ENCODE measurements at places on chromosomes 2 and 18. TPM values are rescaled to one million over a fixed set of nuclear protein-coding genes. Genes with fewer than 3 reads are reported as not detected.

DNA sequence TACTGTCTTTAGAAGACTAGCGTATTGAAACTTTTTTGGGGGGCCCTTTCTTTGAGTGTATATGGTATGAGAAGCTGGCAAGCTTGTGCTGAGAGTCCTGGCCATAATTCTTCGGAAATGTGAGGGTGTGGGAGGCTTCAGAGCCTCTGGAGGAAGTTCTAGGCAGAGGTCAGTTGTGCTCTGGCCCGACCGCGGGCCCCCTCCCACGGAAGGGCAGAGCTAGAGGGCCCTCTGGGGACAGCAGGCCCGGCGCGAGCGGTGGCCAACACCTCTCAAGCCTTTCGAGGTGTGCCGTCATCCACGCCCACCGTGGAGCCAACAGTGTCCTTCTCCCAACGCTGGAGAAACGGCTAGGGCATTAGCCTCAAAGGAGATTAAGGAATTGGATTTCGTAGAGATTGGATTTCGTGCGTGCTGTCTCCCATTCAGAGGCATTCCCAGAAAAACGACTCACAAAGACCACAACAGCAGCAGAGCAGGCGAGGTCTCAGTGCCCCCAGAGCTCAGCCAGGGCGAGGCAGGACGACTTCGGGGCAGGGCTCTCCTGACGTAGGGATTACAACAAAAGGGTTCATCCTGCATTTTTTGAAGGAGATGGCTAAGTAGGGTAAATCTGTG is 2.2 kb upstream of the MTCL1 start:
- no peaks in the 10 kb centered on the region for H3K36me3 ChIP-seq
- H3K4me1 ChIP-seq = peaks cover 21% of the 10 kb centered on the region
- DNase-seq = no peak

GRCh38 chr2:19868224-19868623 is 33.6 kb downstream of the TTC32 start:
- no peaks in the 10 kb centered on the region for H3K36me3 ChIP-seq
- no peak overlapping the region for H3K4me3 ChIP-seq
- no peak overlapping the region for H3K27ac ChIP-seq
- DNase-seq = no peak
- no peaks in the 10 kb centered on the region for H3K27me3 ChIP-seq
- H3K4me1 ChIP-seq = no peaks in the 10 kb centered on the region

GRCh38 chr2:32632089-32632488 is 4.2 kb downstream of the TTC27 start:
- peaks cover 13% of the 10 kb centered on the region for H3K4me1 ChIP-seq
- H3K36me3 ChIP-seq = peaks cover 7% of the 10 kb centered on the region
- H3K27me3 ChIP-seq = no peaks in the 10 kb centered on the region
- 0 out of 2 replicates have a peak overlapping the region, but pooled peaks have one; percentile 7 for H3K27ac ChIP-seq
- H3K4me3 ChIP-seq = no peak overlapping the region

DNA sequence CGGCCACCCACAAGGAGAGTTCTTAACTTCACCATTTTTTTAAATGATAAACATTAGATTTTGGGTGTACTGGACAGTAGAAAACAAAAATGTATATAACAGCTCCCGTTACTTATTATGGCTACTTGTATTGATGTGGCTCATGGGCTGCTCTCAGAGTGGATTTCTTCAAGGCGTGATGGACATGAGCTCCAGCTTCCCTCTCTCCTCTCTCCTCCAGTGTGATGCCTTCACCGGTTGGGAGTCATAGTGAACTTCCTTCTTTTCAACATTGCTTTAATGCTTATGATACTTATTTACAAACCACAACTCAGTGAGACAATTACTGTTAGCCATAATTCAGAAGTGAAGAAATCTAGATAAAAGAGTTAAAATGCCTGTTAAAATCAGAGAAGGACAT is 515.2 kb downstream of the RNF144A start:
- H3K36me3 ChIP-seq = no peaks in the 10 kb centered on the region
- H3K27ac ChIP-seq = no peak overlapping the region
- no peak overlapping the region for H3K4me3 ChIP-seq
- no peak for DNase-seq
- peaks cover 47% of the 10 kb centered on the region for H3K27me3 ChIP-seq

DNA sequence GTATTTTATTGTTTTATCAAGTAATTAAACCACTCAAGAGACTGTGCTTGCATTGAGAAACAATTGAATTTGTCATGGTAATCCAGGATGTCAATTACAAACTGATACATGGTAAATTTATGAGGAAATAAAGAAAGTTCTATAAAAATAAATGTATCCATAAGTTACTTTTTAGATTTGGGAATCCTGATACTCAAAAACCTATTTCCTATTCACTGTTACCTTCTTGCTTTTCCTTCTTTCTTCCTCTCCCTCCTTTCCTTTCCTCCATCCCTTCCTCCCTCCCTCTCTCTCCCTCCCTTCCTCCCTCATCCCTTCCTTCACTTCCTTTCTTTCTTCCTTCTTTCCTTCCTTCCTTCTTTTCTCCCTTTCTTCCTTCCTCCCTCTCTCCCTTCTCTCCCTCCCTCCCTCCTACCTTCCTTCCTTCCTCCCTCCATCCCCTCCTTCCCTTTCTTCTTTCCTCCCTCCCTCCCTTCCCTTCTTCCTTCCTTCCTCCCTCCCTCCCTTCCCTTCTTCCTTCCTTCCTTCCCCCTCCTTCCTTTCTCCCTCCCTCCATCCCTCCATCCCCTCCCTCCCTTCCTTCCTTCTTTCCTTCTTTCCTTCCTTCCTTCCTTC is 1299.1 kb upstream of the ZEB2 start:
- DNase-seq = no peak
- no peaks in the 10 kb centered on the region for H3K4me1 ChIP-seq
- no peak overlapping the region for H3K27ac ChIP-seq
- H3K4me3 ChIP-seq = no peak overlapping the region
- H3K36me3 ChIP-seq = no peaks in the 10 kb centered on the region

GRCh38 chr2:127771756-127772155 is 39.2 kb downstream of the WDR33 start:
- no peak overlapping the region for H3K4me3 ChIP-seq
- H3K27ac ChIP-seq = peak overlapping the region; percentile 49
- peaks cover 23% of the 10 kb centered on the region for H3K36me3 ChIP-seq

DNA sequence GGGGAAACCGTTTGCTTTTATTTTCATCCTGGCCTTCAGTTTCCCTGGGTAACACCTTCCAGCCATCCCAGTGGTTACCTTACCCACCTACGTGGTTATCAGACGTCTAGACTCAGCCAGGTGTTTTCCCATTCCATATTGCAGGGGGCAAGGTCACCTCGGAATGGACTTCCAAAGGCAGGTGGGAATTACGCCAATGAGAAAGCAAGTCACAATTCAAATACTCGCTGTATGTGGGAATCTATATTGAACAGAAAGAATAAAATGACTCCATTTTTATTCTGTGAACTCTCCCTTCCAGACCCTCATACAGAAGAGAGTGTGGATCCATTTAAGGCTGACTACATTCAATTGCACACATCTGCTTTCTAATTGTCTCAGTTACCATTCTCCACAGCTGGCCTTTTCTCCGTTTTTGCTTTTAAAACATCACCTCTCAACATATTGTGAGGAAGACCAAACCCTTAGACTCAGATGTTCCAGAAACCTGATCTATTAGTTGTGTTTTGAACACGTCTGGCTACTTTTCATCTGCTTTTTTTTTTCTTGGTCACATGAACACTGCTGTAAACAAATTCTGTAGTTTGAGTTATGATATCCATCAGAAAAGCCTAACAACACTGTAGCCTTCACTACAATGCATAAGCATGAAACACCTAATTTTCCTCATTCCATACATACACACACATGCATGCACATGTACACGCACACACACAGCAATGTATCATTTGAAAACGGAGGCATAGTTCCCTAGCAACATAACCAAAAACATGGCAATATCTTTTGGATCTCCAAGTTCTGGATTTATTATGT is 59.8 kb downstream of the BCL2 start:
- no peak overlapping the region for H3K27ac ChIP-seq
- no peak overlapping the region for H3K4me3 ChIP-seq

DNA sequence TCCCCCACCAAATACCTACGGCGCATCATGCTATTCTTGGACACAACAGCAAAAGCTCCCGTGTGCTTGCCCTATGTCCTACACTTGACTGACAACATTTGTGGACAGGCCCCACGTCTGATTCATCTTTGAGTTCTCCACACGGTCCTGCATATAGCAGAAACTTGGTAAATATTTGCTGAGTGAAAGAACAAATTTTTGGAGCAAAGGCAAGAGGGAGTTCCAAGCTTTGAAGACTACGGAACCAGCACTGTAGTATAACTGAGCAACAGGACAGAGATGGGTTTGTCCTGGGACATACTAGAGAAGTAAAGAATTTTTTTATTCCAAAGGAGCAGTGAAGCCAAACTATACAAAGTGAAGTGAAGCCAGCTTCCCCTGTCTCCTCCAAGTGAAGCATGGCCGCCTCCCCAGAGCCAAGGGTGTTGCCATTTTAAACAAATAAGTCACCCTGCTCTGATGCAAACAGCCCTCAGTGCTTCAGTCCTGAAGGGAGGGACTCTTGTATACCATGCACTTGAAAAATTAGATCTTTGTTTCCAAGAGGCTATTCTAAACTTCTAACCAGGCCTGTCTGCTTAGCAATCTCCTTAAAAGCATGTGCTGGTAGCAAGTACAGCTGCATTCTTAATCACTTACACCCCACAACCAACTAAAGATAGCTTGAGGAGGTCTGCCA is 35.9 kb downstream of the SPRED2 start:
- H3K27ac ChIP-seq = peak overlapping the region; percentile 59
- no peaks in the 10 kb centered on the region for H3K27me3 ChIP-seq
- no peaks in the 10 kb centered on the region for H3K36me3 ChIP-seq
- peak overlapping the region; percentile 7 for H3K4me3 ChIP-seq

DNA sequence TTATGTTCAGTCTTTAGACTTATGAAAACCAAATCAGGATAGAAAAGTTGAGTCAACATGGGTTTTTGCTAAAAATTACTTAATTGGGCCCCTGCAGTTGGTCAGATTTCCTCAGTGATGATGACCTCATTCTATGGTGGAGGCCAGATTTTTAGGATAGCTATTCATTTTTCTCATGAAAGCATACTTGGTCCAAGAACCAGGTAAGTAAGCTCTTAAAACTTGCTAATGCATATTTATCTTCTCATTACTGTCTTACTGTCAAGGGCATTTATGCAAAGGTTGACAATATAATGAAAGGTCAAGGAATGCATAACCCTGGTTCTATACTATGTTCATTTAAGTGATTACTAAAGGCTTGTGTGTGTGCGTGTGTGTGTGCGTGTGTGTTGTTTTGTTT is 650.6 kb downstream of the SATB2 start:
- no peak overlapping the region for H3K27ac ChIP-seq
- no peak for DNase-seq
- H3K4me1 ChIP-seq = 0 out of 2 replicates have a peak, but pooled peaks cover under 1% of the 10 kb centered on the region
- H3K36me3 ChIP-seq = no peaks in the 10 kb centered on the region
- H3K27me3 ChIP-seq = no peaks in the 10 kb centered on the region

DNA sequence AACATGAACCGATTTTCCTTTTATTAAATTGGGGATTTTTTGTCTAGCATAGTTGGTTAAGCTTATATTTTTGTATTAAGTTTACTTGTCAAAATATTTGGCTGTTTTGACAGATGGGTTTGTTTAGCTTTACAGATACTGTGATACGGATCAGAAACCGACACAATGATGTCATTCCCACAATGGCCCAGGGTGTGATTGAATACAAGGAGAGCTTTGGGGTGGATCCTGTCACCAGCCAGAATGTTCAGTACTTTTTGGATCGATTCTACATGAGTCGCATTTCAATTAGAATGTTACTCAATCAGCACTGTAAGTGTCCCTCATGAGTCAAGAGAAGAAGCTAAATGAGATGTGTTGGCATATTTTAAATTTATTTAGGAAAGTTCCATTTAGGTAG is 8.5 kb downstream of the PDK1 start:
- no peaks in the 10 kb centered on the region for H3K4me1 ChIP-seq
- H3K27me3 ChIP-seq = no peaks in the 10 kb centered on the region
- H3K27ac ChIP-seq = no peak overlapping the region

GRCh38 chr18:45686891-45687611 is 36.9 kb upstream of the SLC14A1 start:
- H3K4me1 ChIP-seq = peaks cover 4% of the 10 kb centered on the region
- no peak for DNase-seq
- no peak overlapping the region for H3K4me3 ChIP-seq
- H3K36me3 ChIP-seq = no peaks in the 10 kb centered on the region
- no peak overlapping the region for H3K27ac ChIP-seq
- H3K27me3 ChIP-seq = no peaks in the 10 kb centered on the region

The COL6A3 gene
- total RNA-seq = 0.57 TPM

The WDPCP gene
- total RNA-seq = 15.5 TPM

The ST8SIA5 gene
- total RNA-seq = not detected

The CSRNP3 gene
- total RNA-seq = 0.41 TPM
